Stimulated activated CD4-positive, alpha-beta T cell treated with anti-CD3 and anti-CD28 coated beads, Interleukin-2, amount 100 ng/mL, for 24 hours (primary cell): ENCODE measurements at places on chromosomes 12 and 14.

DNA sequence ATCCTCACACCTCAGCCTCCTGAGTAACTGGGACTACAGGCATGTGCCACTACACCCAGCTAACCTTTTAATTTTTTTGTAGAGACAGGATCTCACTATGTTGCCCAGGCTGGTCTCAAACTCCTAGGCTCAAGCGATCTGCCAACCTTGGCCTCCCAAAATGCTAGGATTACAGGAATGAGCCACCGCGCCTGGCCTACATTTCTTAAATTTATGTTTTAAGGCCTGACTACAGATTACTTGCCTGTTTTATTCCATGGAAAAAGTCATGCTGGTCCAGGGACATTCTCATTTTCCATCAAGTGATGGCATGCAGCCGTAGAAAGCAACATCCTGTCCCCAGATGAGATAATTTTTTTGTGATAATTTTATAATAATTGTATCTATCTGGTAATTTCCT, 6.1 kb downstream of the CD9 start:
- no peak for DNase-seq

GRCh38 chr14:90759370-90760077, 56.7 kb downstream of the TTC7B start:
- peak; percentile 18 for DNase-seq

DNA sequence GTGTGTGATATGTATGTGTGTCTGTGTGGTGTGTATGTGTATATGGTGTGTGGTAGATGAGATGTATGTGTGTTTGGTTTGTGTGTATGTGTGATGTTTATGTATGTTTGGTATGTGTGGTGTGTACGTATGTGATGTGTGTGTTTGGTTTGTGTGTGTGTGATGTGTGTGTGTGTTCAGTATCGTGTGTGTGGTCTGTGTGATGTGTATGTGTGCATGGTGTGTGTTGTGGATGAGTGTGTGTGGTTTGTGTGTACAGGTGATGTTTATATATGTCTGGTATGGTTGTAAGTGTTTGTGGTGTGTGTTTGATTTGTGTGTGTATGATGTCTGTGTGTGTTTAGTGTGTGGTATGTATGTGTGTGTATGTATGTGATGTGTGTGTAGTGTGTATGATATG, 199.4 kb downstream of the SUDS3 start:
- no peak for DNase-seq

GRCh38 chr14:94066089-94066676, 14.8 kb downstream of the DDX24 start:
- no peak for DNase-seq

GRCh38 chr14:61479746-61480502, 158.5 kb downstream of the PRKCH start:
- DNase-seq, result no peak
